ENCODE measurements at places on chromosomes 5 and 9. TPM values are rescaled to one million over a fixed set of nuclear protein-coding genes. Genes with fewer than 3 reads are reported as not detected.

The DBN1 gene
- total RNA-seq: 201 TPM

The PCDHGB3 gene
- 5.2 TPM for total RNA-seq

The DCTN3 gene
- total RNA-seq: 70.8 TPM

The PRR16 gene
- total RNA-seq: 11.6 TPM

The GRHPR gene
- 142 TPM for total RNA-seq

The COL23A1 gene
- not detected for total RNA-seq

DNA sequence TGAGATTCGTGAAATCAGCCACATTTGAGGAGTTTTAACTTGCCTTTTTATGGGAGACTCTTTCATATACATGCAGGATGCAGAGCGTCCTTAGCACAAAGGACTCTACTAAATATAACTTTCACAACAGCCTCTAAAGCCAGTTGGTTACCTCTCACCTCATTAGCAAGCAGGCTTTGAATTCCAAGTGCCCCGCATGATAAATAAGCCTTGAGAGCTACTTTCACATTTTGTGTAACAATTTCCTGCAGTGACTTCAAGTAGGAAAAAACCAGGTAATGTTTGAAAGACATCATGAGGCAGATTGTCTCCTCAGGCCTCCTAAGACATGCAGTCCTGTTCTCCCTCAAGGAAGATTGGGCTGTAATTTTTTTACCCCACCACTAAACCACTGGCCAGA is 50.5 kb downstream of the RALGPS1 start:
- no peak for DNase-seq

- DNase-seq: peak; percentile 85
Measured at GRCh38 chr5:142446131-142446959, 121.5 kb upstream of the SPRY4 start.

- no peak for DNase-seq
Measured at GRCh38 chr5:118777189-118777736, 211.1 kb downstream of the DTWD2 start.

- peak; percentile 88 for DNase-seq
Measured at GRCh38 chr5:41414598-41414997, 95.8 kb downstream of the PLCXD3 start.

DNA sequence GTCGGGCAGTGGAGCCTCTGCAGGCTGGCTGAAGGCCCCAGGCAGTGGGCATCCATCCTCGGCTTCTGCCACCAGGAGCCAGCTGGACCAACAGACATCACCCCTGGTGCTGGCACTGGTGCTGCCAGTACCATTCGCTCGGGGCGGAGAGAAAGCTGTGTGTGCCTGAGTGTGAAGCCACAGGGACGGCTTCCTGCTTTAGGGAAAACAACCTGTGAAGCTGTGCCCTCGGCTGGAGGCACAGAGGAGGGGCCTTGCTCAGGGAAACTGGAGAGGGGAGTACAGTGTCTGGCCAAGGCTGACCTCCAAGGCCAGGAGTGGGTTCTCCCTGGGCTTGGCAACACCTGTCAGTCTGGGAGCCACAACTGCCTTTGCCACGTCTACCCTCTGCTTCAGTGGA is 38.3 kb downstream of the NEK6 start:
- no peak for DNase-seq

DNA sequence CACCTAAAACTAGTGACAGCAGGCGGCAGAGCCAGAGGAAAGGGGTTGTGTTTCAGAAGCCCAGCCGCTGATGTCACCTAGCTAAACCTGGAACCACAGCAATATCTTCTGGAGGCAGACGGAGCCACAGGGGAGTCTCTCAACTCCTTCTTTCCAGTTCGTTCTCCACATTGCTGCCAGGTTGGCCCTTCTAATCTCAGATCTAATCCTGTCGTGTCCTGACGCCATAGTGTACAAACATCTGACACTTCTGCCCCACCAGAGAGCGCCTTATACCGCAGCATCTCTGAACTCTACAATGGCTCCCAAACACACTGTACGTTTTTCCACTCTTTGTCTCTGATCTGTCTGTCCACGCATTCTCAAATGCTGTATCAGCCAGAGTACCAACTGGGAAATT is 240.0 kb downstream of the SMARCA2 start:
- DNase-seq: peak; percentile 14

GRCh38 chr5:159021136-159021900 is 78.4 kb downstream of the EBF1 start:
- DNase-seq: no peak

DNA sequence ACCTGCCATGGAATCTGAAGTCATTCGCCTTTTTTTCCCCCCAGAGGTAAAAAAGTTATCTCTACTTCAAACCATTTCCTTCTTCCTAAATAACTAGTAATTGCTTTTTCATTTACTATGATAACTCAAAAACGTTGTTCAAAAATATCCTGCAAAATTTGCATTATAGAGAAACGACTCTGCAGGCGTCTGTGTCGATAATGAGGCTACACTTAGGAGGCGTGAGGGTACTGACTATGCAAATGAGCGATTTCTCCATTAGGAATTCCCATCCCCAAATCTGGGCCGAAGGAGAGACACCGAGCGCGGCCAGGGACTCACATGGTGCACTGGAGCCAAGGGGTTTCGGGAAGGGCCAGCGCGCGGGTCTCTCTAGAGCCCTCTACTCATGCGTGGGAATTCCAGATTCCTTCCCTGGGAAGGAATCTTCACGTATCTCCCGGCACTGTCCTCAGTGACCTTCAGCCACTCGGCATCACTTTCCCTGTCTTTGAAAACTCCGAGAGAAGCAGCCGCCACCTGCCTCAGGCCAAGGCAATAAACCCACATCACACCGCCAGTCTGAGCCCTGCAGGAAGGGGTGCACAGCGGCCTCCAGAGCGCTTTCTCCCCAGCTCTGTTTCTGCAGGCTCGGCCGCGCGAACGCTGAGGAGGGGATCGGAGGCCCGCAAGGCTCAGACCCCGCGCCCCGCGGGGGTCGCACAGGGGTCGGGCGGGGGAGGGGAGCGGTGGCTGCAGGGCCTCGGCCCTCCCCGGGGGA is 718 bp upstream of the DENND4C start:
- peak; percentile 53 for DNase-seq

DNA sequence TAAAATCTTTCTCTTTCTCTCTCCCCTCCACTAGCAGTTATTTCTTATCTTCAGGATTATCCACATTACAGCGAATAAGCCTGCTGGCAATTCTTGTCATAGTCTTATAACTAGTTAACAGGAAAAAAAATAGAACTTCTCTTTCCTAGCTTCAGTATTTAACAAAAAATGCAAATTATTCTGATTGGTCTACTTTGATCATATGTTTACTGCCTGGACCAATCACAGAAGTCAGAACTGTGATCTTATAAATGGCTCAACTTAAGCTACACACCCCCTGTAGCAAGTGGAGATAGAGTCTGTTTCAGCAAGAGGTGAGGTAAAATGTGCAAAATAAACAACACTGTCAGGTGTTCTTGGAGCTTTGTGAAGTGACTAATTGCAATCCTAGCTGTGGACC is 389.4 kb upstream of the TUSC1 start:
- no peak for DNase-seq

DNA sequence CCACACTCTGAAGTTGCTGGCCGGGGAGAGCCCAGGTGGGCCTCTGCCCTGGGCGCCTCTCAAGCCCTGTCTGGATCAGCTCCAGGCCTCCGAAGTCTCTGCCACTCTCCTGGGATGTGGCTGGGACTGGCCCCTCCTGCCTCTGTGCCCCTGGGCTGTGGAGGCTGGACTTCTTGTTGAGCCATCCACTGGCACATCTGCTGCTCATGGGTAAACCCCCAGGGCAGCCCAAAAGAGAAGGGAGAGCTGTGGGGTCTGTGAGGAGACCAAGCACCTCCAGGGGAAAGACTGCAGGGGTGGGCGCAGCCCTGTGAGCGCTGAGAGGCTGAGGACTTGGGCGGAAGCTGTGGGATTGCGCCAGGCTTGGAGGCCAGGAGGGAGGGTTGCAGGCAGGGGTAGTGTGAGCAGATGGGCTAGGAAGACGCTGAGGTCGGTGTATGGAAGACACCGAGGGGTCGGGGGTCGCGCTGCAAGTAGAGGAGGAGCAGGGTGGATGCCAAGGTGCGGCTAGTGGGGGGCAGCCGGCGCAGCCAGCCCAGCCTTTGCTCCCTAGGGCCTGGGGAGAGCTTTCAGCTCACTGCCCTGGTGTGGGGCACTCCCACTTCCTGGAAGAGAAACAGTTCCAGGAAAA is 118.1 kb downstream of the WNK2 start:
- DNase-seq: no peak

GRCh38 chr5:110463106-110463505 is 263.4 kb downstream of the TMEM232 start:
- peak; percentile 37 for DNase-seq

DNA sequence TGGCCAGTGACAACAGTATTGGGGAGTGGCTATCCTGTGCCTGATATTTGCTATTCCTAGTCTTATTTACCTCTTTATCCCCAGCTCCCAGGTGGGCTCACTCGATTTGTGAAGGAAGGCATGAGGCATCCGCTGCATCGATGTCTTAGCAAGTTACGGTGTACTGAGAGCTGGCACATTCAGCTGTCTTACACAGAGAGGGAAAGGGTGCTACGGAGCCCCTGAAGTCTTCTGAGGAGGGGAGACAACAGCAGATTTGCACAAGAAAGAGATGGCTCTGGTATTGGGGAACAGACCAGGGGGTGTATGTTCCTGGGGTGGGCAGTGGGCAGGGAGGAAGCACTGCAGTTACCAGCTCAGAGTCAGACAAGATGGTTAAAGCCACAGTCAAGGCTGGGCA is 172.6 kb downstream of the FGF18 start:
- no peak for DNase-seq

DNA sequence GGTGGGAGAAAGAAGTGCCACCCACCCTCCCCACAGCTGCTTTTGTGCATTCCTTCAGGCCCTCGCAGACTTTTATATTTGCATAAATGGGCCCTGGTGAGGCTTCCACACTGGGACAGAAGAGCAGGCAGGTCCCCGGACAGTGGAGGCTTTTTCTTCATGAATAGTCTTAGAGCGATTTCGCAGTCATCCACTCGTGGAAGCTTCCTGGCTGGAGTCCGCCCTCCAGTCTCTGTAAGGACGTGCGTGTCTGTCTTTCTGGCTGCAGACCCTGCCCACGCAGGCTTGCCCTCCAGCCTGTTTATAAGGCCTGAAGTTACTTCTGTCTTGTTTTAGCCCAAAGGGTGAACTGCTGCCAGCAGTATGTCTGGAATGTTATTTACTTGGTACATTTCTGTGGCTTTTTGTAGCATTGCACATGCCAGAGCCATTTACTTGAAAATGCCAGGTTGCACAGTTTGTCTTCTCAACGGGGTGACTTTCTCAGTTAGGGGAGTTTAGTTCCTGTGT is 195.7 kb downstream of the AOPEP start:
- DNase-seq: peak; percentile 97

GRCh38 chr5:91830361-91830953 is 447.3 kb upstream of the ARRDC3 start:
- DNase-seq: no peak

GRCh38 chr9:29213417-29214153 is 1640.3 kb upstream of the C9orf72 start:
- no peak for DNase-seq

- DNase-seq: peak; percentile 20
Measured at GRCh38 chr5:97131139-97131710, 11.2 kb downstream of the LIX1 start.

GRCh38 chr9:97808415-97808814 is 44.6 kb upstream of the FOXE1 start:
- DNase-seq: no peak

GRCh38 chr9:133713150-133713959 is 24.8 kb downstream of the SARDH start:
- DNase-seq: peak; percentile 29

- no peak for DNase-seq
Measured at GRCh38 chr5:136132087-136132486, 558 bp upstream of the SMAD5 start.

All from fibroblast of villous mesenchyme (primary cell).